ENCODE measurements at places on chromosomes 5 and 9.

- no peak overlapping the region for H3K4me3 ChIP-seq
- H3K27ac ChIP-seq: no peak overlapping the region
- H3K4me1 ChIP-seq: no peaks in the 10 kb centered on the region
Observed at GRCh38 chr5:174837919-174838902, 113.8 kb downstream of the MSX2 start.

GRCh38 chr9:15287309-15287708, 19.7 kb downstream of the TTC39B start:
- H3K27me3 ChIP-seq: no peaks in the 10 kb centered on the region
- no peak overlapping the region for H3K27ac ChIP-seq
- no peak overlapping the region for H3K4me3 ChIP-seq
- no peak for DNase-seq
- peaks cover 3% of the 10 kb centered on the region for H3K36me3 ChIP-seq

GRCh38 chr5:112342389-112342788, 76.7 kb downstream of the EPB41L4A start:
- no peaks in the 10 kb centered on the region for H3K27me3 ChIP-seq
- H3K4me1 ChIP-seq: no peaks in the 10 kb centered on the region
- no peak overlapping the region for H3K4me3 ChIP-seq

DNA sequence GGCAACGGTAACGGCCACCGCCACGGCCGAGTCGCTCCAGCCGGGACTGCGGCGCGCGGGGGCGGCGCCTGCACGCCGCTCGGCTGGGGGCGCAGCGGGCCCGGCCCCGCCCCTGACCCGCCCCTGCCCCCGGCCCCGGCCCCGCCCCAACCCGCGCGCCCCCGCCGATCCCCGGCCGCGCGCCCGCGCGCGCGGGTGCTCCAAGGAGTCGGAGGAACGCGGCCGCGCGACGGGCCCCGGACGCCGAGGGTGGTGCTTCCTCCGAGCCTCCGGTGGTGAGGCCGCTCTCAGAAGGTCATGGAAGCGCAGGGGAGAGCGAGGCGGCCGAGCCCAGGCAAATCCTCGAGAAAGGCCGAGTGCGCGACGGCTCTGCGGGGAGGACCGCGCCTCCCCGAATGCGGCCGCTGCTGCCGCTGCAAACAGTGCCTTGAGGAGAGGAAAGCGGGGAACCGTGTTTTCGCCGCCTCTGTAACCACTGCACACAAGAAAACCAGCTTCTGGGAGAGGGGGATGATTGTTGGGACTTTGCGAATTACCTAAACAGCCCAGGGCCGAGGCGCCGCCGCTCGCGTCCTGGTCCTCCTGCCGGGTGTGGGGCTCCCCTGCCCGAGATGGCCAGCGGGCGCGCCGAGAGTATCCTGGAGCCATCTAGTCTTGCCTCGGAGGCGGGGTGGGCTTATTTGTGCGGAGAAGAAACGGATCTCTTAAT, at the start of gene LIFR:
LIFR (minus strand) TSS at position 48 of the 709 bp plus-strand sequence. CDS start 25,999 bp downstream, outside the sequence.
- no peak within 1 kb of the TSS for H3K27ac ChIP-seq
- H3K4me1 ChIP-seq: no peaks in the 10 kb centered on the region

DNA sequence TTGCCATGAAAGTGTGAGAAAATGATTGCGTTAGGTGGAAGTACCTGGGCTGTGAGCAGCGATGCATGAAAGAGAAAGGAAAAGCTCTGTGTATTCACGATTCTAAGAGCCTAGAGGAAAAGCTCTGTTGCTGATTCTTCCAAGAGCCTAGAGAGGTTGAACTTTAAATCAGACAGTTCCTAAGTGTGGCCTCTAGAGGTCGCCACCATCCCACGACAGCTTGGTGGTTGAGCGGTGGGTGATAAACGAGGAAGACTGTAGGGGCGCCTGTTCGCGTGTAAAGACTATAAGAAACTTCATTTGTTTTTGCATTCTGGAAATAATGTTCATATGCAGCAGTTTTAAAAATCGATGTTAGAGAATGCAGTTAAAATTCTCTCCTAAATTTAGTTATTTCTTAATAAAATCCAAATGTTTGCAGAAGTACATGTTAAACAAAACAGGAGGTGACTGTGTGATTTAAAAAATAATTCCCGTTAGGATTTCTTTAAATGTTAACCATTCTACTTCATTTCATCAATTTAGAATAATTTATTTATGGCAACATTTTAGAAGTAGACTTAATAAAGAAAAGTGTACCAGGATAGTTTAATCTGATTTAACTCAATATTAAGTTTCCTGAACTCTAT, 107.7 kb downstream of the TENT4A start:
- H3K36me3 ChIP-seq: no peaks in the 10 kb centered on the region
- DNase-seq: peak; percentile 30
- no peak overlapping the region for H3K27ac ChIP-seq
- peaks cover 4% of the 10 kb centered on the region for H3K4me1 ChIP-seq
- peaks cover 28% of the 10 kb centered on the region for H3K27me3 ChIP-seq

- H3K4me3 ChIP-seq: no peak overlapping the region
- H3K27me3 ChIP-seq: peaks cover 5% of the 10 kb centered on the region
- no peak for DNase-seq
- no peaks in the 10 kb centered on the region for H3K36me3 ChIP-seq
- no peaks in the 10 kb centered on the region for H3K4me1 ChIP-seq
Observed at GRCh38 chr9:80156756-80157472, 585.1 kb downstream of the TLE4 start.

DNA sequence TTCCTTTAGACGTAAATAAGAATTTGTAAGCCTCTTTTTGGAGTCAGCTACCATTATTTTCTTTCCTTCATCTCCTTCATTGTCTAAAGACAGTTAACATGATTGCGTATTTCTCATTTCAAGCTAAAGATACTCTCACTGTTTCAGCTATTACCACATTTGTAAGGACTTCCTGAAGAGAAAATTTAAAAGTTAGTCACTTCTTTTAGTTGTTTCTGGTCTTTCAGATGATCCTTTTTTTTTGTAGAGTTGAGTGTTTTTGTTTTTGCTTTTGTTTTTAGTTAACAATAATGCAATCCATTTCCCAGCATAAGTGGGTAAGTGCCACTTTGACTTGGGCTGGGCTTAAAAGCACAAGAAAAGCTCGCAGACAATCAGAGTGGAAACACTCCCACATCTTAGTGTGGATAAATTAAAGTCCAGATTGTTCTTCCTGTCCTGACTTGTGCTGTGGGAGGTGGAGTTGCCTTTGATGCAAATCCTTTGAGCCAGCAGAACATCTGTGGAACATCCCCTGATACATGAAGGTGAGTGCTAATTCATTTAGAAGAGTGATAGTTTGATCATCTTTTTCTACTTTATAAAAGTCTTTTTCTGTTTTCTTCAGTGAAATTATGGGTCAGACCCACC, 2.0 kb downstream of the IL31RA start:
- no peak overlapping the region for H3K27ac ChIP-seq
- no peaks in the 10 kb centered on the region for H3K4me1 ChIP-seq
- H3K4me3 ChIP-seq: no peak overlapping the region
- no peaks in the 10 kb centered on the region for H3K36me3 ChIP-seq

DNA sequence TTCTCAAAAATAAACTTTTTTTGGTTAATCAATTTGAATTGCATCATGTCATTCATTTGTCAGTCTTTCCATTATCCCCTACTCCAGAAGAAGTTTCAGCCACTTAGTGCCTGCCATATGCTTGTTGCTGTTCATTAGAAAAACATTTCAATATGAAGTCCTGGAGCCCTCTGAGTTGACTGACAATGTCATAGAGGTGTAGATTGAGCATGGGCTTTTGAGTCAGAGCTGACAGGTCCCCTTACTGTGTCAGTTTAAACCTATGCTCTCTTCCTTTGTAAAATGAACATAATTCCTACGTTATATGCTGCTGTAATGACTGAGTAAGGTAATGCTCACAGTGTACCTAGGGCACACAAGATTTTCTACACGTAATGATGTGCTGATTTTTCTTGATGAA, 114.0 kb downstream of the CTNND2 start:
- H3K27me3 ChIP-seq: no peaks in the 10 kb centered on the region
- no peaks in the 10 kb centered on the region for H3K4me1 ChIP-seq
- H3K27ac ChIP-seq: no peak overlapping the region
- H3K4me3 ChIP-seq: no peak overlapping the region
- no peak for DNase-seq
- no peaks in the 10 kb centered on the region for H3K36me3 ChIP-seq

DNA sequence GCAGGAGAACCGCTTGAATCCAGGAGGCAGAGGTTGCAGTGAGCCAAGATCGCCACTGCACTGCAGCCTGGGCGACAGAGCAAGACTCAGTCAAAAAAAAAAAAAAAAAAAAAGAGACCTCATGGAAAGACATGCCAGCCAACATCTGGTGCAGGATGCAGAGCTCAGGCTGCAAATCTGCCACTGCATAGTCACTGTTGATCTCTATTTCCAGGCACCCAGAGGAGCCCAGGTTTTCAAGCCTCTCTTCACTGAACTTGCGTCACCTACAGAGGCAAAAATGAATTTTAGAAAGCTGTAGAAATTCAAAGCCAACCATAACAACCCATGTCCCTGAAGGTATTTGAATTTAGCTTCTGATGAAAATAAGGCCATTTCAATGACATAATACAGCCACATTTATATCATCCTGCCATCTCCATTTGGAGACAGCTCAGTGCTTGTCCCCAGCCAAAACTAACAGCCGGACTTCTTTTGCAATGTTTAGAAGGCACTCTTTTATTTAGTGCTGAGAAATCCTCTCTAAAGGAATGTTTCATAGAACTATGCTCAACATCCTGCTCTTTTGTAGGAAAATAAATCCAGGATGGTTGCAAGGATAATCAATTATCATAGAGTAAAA, 113.3 kb downstream of the SNX18 start:
- no peak overlapping the region for H3K27ac ChIP-seq
- no peaks in the 10 kb centered on the region for H3K27me3 ChIP-seq
- no peaks in the 10 kb centered on the region for H3K36me3 ChIP-seq

- H3K36me3 ChIP-seq: peaks cover 47% of the 10 kb centered on the region
- H3K27me3 ChIP-seq: no peaks in the 10 kb centered on the region
- no peaks in the 10 kb centered on the region for H3K4me1 ChIP-seq
- no peak for DNase-seq
- no peak overlapping the region for H3K4me3 ChIP-seq
Observed at GRCh38 chr5:31492869-31493268, 39.0 kb downstream of the DROSHA start.

DNA sequence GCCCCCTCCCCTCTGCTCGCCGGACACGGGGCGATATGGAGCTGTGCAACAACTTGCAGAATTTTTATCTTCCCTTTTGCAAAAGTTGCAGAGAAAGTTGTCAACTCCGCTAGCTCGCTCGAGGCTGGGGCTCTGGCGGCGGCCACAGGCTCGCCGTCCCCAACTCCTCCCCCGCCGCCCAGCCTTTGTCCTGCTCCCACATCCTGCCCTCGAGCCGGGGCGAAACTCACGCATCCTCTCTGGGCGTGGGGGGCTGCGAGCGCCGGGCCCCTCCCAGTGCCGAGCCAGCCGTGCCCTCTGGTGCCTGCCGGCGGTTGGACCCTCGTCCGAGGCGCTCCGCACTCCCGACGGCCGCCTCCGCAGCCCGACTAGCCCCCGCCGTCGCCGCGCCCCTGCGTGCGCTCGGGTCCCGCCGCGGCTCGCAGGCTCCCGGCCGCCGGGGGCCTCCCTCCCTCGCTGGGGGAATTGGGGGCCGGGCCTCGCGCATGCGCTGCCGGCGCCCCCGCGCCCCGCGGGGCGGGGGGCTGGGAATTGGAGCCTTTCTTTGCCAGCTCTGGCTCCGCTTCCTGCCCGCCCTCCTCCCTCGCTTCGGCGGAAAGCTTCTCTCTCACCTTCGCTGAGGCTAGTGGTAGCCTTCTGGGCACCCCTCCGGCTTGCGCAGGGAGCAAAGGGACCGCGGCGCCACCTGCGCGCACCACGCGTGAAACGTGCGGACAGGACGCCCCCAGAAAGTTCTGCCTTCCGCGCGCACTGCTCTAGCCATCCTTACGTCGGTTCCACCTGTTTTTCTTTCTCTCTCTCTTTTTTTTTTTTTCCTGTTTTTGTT, at the start of gene CCNJL:
CCNJL (minus strand) TSS at position 431 of the 826 bp plus-strand sequence. CDS start 641 bp downstream, outside the sequence.
- peaks cover 87% of the 10 kb centered on the region for H3K27me3 ChIP-seq
- DNase-seq: no peak
- peaks cover 5% of the 10 kb centered on the region for H3K4me1 ChIP-seq
- H3K4me3 ChIP-seq: peak within 1 kb of the TSS; percentile 76

DNA sequence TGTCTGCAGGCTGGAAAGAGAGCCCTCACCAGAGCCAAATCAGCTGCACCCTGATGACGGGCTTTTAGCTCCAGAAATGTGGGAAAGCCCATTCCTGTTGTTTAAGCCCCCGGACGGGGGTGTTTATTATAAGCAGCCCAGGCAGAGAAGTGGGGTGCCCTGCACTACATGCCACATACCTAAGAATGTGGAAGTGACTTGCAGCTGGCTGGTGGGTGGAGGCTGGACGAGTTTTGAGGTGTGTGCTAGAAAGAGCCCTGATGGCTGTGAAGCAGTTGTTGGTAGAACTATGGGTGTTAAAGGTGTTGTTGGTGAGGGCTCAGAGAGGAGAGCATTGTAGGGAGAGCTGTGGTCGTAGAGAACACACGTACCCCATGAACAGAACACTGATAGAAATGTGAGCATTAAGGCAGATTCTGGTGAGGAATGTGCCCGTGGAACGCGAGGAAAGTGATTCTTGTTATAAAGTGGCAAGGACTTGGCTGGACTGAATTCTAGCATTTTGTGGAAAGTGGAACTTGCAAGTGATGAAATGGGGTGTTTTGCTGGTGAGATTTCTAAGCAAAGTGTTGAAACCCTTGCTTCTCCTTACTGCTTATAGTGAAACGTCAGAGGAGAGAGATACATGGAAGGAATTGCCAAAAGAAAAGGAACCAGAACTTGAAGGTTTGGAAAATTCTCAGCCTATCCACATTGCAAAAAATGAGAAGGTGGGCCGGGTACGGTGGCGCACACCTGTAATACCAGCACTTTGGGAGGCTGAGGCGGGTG, 38.9 kb downstream of the AHRR start:
- H3K27ac ChIP-seq: no peak overlapping the region
- DNase-seq: no peak
- H3K36me3 ChIP-seq: no peaks in the 10 kb centered on the region
- no peaks in the 10 kb centered on the region for H3K4me1 ChIP-seq
- peaks cover 28% of the 10 kb centered on the region for H3K27me3 ChIP-seq

- peak; percentile 27 for DNase-seq
- H3K4me1 ChIP-seq: peaks cover 8% of the 10 kb centered on the region
- H3K4me3 ChIP-seq: no peak overlapping the region
- H3K27me3 ChIP-seq: no peaks in the 10 kb centered on the region
Observed at GRCh38 chr9:96061293-96061987, 185.9 kb downstream of the ERCC6L2 start.

- no peaks in the 10 kb centered on the region for H3K27me3 ChIP-seq
- no peaks in the 10 kb centered on the region for H3K36me3 ChIP-seq
- H3K4me3 ChIP-seq: no peak overlapping the region
- H3K27ac ChIP-seq: no peak overlapping the region
- no peaks in the 10 kb centered on the region for H3K4me1 ChIP-seq
- DNase-seq: no peak
Observed at GRCh38 chr5:4868140-4868735, 271.9 kb upstream of the ADAMTS16 start.

- no peak overlapping the region for H3K27ac ChIP-seq
- H3K4me1 ChIP-seq: peaks cover 24% of the 10 kb centered on the region
- H3K36me3 ChIP-seq: peaks cover 18% of the 10 kb centered on the region
- peak overlapping the region; percentile 19 for H3K4me3 ChIP-seq
- no peak for DNase-seq
- peaks cover 59% of the 10 kb centered on the region for H3K27me3 ChIP-seq
Observed at GRCh38 chr9:132488626-132489025, 78.6 kb downstream of the CFAP77 start.

- H3K36me3 ChIP-seq: no peaks in the 10 kb centered on the region
- H3K4me1 ChIP-seq: no peaks in the 10 kb centered on the region
- H3K27me3 ChIP-seq: no peaks in the 10 kb centered on the region
- no peak overlapping the region for H3K27ac ChIP-seq
Observed at GRCh38 chr5:122180146-122180712, 50.9 kb downstream of the ZNF474 start.

GRCh38 chr9:120324996-120325642, 254.8 kb downstream of the CDK5RAP2 start:
- no peaks in the 10 kb centered on the region for H3K4me1 ChIP-seq
- no peaks in the 10 kb centered on the region for H3K36me3 ChIP-seq
- no peak overlapping the region for H3K27ac ChIP-seq
- DNase-seq: no peak
- peaks cover 20% of the 10 kb centered on the region for H3K27me3 ChIP-seq
